Stimulated activated CD8-positive, alpha-beta memory T cell treated with anti-CD3 and anti-CD28 coated beads, Interleukin-2, amount 100 ng/mL, for 1 hour (primary cell): ENCODE measurements at places on chromosomes 11 and 22.
A peak's percentile ranks its signal among the peaks of the same experiment; 100 is the strongest.

DNA sequence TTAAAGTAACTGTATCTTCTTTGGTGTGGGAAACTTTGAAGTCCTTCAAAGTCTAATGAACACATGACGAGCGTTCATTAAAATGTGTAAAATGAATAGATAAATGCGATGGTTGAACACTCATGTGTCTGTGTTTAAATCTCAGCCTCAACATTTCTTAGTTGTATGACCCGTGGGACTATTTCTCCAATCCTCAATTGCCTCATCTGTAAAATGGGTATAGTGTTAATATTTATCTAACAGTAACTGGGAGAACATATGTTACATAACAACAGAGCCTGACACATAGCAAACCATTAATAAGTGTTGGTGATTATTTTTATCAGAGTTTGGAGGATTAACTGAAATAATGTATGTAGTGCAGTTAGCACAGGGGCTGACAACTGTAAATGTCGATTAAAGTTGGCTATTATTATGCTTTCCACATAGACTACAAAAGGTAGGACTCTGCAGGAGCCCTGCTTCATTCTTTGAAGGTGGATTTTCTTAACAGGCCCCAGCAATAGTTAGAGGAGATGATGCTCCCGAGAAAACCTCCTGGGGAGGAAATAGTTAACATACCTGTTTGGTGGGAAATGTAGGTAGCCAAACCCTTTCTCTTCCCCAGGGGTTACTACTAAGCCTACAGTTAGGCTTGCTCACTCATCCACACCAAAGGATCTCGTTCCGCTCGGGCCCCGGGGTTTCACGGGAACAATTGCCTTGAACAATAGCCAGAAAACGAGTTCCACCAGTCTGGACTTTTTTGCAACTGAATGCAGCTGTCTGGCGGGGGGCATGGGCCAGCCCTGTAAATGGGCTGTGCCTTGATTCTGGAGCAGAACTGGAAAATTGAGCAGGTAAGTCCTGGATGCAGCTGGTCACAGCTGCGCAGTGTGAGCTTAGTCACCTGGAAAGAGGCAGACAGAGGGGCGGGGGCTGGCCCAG, 133.4 kb downstream of the DBX1 start:
- no peak for DNase-seq

DNA sequence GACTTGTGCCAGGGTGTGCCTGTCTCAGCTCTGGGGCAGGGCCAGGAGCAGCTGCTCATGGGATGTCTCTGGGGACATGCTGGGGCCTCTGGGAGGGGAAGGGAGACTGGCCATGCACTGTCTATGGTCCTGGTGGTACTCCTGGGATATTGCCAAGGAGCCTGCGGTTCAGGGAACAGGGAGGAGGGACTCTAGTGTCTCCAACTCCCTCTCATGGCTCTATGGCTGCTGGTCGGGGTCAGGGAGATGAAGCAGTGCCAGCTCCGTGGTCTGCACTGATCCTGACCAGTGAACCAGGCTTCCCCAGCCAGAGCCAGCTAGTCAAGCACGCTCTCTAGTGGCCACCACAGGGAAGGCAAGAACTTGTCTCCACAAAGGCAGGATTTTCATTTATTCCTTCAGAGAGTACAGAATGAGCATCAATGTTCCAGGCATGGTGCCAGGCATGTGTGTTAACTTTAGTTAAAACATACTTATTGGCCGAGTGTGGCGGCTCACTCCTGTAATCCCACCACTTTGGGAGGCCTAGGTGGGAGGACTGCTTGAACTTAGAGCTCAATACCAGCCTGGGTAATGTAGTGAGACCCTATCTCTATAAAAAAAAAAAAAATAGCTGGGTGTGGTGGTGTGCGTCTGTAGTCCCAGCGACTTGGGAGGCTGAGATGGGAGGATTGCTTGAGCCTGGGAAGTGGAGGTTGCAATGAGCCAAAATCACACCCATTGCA, 2.5 kb upstream of the BEST1 start:
- peak; percentile 38 for DNase-seq

- no peak for DNase-seq
Measured at GRCh38 chr11:11250470-11250869, 102.6 kb downstream of the CSNK2A3 start.

- DNase-seq: no peak
Measured at GRCh38 chr11:77171885-77172665, 44.0 kb downstream of the MYO7A start.

DNA sequence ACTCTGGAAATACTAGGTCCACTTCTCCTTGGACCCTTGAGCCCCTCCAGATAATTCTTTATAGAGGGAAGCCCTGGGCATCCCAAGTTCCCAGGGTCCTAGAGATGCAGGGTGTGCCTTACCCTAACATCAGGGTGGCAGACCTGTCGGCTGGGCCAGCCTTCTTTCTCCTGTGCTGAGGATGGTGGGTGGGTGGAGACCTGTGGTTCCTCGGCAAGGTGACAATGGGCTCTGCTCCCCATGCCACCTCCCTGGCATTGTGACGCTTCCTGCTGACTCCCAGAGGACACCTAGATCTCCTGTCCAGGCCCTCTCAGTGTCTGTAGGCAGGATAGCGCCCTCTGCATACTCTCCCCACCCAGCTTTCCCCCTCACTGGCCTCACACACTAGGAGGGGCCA, 3.8 kb upstream of the DERL3 start:
- no peak for DNase-seq

GRCh38 chr11:65781152-65781961, 581 bp upstream of the AP5B1 start:
- DNase-seq: no peak

DNA sequence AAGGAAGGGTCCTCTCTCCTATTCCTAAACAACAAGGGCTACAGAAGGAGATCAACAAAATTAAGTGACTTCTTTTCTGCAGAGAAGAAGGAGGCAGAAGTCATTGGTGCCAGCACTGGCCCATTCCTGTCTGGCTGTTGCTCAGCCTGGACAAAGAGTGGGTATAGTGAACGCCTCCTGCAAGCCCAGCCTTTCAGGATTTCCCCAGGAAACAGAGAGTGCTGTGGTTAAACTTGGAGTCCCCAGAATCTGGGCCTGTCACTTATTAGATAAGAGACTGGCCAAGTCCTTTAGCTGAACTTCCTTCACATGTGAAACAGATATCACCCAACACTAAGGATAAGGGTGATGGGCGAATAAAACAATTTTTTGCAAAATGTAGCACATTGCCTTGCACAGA, 10.9 kb downstream of the TST start:
- no peak for DNase-seq

- no peak for DNase-seq
Measured at GRCh38 chr11:80632691-80633090, 1191.9 kb upstream of the TENM4 start.

DNA sequence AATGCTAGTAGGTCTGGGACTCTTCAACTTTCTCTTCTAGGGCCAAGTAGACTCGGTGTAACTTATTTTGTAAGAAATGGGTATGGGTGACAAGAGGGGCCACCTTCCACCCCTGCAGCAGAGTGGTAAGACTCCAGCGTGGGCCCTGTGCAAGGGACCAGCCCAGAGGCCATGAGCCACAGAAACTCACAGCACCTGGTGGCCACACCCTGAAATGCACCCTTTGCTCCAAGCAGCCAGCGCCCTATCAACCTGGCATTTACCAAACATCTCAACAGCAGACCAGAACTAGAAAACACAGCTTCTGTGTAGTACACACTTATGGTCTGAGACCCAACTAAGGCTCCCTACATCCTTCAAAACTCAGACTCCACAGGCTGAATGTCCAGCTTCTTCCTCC, 5.7 kb downstream of the CDCA5 start:
- peak; percentile 57 for DNase-seq

DNA sequence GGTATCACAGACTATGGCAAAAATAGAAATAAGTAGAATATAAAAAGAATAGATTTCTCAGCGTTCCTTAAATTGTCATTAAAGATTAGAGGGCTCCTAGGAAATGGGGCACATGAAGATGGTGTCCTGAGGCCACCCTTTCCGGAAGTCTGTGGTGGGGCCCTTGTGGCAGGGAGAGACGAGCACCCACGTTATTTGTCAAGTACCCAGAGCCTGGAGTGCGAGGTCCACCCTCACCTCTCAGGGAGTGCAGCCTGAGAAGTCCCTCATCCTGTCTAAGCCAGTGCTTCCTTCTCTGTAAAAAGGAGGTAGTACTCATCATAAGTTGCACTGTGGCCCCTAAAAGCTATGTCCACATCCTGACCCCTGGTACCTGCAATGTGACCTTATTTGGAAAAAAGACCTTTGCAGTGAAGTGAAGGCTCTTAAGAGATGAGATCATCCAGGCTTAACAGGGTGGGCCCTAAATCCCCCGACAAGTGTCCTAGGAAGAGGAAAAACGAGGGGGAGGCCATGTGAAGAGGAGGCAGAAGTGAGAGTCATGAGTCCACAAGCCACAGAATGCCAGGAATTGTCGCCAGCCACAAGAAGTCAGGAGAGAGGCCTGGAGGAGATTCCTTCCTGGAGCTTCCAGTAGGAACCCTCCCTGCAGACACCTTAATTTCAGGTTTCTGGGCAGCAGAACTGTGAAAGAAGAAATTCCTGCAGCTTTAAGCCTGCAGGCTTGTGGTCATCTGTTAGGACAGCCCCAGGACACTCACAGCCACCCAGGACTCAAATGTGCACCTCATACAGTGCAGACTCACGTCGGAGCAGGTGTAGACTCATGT, 76.8 kb upstream of the CCND1 start:
- no peak for DNase-seq

DNA sequence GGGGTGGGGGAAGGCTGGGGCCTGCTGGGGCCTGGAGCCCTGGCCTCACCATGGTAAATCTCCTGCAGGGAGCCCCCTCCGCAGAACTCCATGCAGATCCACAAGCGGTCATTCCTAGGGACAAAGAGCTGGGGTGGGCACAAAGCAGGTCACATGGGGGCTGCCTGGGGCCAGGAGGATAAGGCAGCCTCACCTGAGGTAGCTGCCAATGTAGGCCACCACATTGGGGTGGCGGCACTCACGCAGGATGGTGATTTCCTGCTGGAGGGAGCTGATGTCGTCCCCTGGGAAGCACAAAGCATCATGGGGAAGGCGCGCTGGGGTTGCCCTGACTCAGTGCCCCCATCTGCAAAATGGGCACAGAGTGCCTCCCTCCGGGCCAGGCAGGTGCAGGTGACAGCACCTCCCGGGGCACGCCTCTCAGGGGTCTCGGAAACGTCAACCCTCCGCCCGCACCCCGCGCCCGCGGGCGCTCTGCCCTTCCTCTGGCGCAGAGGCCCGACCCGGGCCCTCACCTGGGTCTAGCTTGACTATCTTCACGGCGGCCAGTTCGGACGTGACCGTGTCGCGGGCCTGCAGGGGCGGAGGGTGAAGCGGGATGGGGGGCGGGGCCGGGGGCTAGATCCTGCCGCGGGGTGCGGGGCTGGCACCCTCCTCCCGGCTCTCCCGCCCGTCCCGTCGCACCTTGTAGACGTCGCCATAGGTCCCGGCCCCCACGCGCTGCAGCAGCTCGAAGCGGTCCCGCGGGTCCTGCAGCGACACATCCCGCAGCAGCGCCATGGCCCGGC, 450 bp downstream of the MAP4K2 start:
- no peak for DNase-seq

GRCh38 chr22:39269095-39269790, 24.5 kb upstream of the PDGFB start:
- DNase-seq: no peak

DNA sequence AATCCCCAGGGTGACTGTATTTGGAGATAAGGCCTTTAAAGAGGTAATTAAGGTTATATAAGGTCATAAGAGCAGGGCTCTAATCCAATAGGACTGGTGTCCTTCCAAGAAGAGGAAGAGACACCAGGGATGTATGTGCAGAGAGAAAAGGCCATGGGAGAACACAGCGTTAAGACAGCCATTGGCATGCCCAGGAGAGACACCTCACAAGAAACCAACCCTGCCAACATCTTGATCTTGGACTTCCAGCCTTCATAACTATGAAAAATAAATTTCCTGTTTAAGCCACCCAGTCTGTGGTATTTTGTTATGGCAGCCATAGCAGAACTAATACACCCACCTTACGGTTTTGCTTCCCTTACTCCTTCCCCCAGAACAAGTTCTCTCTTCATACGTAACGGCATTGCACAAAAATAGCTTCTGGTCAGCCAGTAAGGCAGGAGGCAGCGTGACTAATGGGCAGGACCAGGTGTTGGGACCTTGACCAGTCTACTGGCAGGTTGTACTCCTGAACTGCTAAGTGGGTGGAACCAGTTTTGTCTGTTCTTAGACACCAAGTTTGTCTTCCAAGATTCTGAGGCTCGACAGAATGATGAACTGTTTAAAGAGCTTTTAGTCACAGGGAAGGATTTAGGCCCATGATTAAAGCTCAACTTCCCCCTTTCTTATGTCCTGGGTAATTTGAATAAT, 31.9 kb upstream of the UPB1 start:
- DNase-seq: no peak

GRCh38 chr22:44586999-44587736, 89.1 kb upstream of the RTL6 start:
- DNase-seq: no peak

GRCh38 chr22:37309211-37310074, 27.1 kb downstream of the CYTH4 start:
- DNase-seq: no peak

DNA sequence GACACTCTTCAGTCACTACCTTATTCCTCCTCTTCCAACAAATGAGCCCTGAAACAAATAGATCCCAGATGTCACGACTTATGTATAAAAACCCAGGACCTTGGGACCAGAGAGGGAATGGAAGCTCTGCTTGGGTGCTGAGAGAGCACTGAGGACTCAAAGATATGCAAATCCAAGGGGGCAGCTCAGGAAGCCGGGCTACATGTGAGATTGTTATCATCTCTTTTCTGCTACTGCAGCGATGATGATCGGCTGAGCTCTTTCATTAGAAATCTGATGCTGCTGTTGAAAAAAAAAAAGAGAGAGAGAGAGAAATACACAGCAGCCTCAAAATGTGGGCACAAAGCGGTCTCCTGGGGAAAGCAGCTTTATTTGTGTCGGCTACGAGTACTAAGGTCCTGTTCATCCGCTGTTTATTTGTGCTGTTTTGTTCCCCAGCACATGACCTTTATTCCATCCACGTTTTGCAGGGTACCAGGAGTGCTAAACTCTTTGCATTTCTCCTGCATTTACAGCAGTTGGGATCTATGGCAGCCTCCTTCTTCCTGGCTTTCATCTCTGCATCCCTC, 120.2 kb downstream of the TRIM29 start:
- DNase-seq: no peak

GRCh38 chr22:47795477-47796127, 1033.2 kb downstream of the TBC1D22A start:
- no peak for DNase-seq

- no peak for DNase-seq
Measured at GRCh38 chr11:78419327-78419726, 1.7 kb upstream of the GAB2 start.

DNA sequence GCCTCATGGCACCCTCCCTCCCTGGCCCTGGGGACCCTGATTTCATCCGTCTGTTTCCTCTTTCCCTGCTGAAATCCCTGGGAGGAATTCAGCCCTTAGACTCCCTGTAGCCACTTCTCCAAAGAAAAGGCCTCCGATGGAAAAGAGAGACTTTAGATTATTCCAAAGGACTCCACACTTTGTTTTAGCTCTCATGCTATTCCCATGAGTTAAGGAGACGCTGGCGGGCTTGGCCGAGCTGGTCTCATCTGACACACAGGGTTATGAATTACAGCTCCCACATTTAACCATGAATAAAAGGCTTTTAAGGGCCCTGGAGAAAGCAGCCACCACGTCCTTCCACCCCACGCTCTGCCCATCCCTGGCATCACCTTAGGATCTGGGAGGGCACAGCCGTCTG, 57.0 kb downstream of the ANO1 start:
- no peak for DNase-seq
